ENCODE measurements at places on chromosomes 11 and 22.

DNA sequence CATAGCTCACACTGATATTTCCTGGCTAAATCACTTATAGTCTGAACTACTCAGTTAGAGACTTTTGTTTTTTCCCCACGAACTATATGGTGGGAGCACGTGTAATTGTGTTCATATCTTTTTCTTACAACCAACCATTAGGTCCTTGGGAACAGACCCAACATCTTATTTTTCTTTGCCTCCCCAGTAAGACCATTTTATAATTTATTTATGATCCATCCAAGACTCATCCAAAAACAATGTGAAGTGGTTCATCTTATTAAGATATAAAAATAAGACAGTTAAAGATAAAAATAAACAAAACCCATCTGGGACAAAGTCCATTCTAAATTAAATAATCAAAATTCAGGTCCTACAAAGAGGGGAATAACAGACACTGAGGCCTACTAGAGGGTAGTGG, 90.8 kb downstream of the FAM168A start:
- no peak for DNase-seq

DNA sequence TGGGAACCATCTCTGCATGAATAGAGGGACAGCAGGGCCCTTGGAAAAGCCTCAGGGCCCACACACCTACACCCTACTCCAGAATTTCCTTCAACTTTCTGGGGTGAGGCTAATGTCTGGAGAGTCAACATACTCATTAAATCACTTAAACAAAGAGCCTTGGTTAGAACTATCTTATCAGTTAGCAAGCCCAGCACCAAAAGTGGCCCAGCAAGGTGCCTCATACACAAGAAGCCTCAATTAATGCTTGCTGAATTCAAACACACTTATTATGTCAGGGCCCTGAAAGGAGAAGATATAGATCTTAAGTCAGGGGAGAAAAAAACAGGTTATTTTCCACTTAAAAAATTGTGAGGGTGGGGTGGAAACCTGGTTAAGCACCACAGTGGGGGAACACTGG, 61.4 kb downstream of the C11orf58 start:
- DNase-seq: no peak

- no peak for DNase-seq
Measured at GRCh38 chr11:128210148-128210940, 377.0 kb downstream of the ETS1 start.

DNA sequence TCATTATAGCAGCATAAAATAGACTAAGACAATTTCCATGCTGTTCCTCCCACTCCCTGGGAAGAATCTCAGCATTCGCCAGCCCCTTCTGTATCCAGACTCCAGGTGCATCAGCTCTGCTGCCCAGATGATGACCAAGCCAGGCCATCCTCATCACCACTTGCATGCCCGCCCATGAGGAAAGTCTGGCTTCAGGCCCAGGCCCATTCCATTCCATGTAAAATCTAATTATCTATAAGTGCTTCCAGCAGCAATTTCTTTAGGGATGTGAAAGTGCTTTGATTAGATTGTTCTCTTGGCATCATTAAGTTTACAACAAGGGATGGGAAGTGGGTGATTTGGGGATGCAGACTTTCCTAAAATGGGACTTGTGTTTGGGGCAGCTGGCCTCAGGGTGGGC, 100.3 kb downstream of the INSC start:
- DNase-seq: no peak

DNA sequence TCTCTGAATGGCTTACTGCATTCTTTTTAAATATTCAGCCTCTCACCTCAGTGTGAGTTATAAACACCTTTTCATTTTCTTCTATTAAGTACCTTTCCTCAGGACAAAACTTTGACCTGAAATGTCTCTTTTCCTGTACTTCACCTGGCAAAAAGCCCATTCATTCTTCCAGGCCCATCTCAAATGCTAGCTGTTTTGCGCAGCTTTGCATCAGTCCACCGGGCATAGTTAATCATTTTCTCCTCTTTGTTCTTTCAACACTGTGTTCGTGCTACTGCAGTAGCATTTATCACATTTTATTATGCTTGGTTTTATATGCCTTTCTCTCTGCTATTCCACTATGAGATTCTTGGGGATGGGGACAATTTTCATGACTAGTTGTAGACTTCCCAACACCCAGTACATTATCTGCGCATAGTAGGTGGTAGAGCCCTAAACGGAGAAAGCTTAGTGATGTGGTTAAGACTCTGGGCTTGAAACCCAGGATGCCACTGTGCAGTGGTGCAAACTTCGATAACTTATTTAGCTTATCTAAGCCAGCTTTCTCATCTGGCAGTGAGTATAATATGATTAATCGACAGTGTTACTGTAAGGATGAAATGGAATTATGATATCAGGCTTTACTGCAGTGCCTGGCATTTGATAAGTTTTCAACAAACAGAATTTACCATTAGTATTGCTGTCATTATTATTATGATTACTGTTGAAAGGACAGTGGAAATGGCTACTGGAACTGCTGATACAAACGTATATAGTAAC, 695.7 kb downstream of the NELL1 start:
- no peak for DNase-seq

DNA sequence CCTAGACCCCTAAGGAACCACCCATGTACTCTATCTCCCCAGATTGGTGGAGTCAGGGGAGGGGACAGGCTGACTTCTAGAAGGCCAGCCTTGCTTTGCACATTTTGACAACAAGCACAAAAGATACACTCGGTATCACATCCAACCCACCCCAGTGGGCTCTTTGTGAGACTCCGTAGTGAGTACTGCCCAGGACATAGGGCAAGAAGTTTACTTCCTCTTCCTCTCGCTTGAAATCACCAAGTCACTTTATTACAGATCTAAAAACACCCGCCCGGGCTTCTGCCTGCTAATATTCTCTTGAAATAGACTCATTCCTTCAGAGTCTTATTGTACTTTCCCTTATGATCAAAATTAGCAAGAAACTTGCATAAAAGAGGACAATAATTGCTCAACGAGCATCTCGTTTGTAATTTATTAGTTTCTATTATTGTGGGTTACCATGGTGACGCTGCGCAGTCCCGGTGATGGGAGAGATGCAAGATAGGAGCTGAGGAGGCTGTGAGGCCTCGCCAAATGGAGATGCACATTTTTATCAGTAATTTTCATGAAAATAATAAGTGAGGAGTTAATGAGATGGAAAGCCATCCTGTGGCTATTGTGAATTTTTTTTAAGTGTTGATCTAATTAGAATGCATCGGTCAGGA, 96.9 kb downstream of the FEZ1 start:
- no peak for DNase-seq

GRCh38 chr11:58659404-58659803, 36.9 kb downstream of the CNTF start:
- DNase-seq: no peak

DNA sequence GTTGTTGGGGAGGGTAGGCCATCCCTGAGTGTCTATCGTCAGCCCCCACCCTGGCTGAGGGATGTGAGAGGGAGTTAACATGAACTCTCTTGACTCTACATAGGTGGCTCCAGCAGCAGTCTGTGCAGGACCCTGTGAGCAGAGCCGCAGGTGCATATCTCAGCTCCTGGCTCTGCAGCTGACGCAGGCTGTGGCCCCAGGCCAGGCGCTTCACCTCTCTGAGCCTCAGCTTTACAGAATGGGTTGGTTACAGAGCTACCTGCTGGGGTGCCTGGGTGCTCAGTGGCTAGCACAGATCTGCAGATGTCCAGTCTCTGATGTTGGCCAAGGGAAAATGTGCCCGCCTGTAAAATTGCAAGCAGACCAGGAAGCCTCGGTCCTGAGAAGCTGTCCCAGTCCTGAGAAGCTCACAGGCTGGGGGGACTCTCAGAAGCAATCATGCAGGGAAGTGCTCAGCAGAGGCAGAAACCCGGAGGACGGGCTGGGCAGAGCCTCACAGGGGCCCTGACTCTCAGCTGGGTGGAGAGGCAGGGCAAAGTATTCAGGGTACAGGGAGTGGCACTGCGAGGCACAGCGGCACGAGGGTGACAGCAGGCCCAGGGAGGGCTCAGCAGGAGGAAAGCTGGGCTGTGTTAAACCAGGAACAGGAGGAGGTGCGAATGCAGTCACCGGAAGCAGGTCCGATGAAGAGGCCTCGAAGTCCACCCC, 15.9 kb upstream of the LRP5 start:
- DNase-seq: no peak

- no peak for DNase-seq
Measured at GRCh38 chr11:75330291-75330690, 21.2 kb downstream of the ARRB1 start.

DNA sequence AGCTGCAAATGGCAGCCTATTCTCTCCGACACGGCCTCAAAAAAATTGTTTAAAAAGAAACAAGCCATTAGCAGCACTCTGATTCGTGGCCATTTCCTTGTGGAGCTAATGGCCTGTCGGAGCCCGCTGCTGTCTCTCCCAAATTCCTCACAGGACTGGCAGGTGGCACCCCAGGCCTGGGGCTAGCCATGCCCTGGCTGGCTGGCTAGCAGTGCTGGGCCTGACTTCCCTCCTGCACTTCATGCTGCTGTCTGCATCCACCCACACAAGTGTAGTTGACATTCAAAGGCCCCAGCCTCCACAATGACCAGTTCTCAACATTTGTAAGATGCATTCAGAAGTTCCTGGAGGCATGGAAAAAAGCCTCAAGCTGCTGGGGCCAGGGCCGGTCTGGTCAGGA, 61.5 kb downstream of the SMCO4 start:
- no peak for DNase-seq

- DNase-seq: no peak
Measured at GRCh38 chr11:63369165-63369970, at the start of gene SLC22A9. Gene SLC22A9, plus strand, starts transcription at chr11:63369785. Its CDS starts 272 bp downstream, at chr11:63370057.

- no peak for DNase-seq
Measured at GRCh38 chr11:80096736-80097135, 655.9 kb upstream of the TENM4 start.

- no peak for DNase-seq
Measured at GRCh38 chr11:18671246-18671645, 27.3 kb upstream of the TMEM86A start.

- DNase-seq: no peak
Measured at GRCh38 chr11:118380571-118380970, 20.8 kb upstream of the ATP5MG start.

DNA sequence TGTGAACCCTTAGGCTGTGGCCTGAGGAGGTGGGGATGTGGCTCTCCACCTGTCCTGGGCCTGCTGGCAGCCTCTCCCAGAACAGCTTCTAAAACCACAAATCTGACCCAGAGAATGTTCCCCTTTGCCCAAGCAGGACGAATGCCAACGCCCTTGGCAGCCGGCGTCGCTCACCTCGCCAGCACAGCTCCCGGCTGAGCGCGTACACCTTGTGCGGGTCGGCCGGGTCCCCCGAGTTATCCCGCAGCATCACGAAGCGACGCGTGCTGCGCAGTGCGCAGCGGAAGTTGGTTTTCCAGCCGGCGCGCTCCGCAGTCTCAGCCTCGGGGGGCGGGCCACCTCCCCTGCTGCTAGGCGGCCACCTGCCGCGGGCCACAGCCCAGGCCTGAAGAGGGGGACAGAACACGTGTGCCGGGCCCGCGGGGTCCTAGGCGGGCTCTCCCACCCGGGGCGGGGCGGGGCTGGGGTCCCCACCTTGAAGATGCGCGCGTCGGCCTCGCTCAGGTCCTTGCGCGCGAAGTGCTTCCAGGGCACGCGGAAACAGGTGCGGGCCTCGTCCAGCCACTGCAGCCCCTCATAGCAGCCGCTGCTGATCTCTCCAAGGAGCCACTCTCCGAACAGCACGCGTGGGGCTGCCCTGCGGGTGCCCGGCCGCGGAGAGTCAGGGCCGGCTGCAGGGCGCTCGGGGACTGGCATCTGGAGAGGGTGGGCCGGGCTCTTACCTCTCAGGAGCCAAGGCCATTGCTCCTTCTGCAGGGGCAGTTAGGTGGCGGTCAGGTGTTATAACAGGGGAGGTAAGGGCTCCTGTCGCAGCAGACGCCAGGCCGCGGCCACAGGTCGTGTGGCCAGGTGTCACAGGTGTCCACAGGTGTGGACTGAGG, 887 bp downstream of the IRF7 start:
- no peak for DNase-seq

DNA sequence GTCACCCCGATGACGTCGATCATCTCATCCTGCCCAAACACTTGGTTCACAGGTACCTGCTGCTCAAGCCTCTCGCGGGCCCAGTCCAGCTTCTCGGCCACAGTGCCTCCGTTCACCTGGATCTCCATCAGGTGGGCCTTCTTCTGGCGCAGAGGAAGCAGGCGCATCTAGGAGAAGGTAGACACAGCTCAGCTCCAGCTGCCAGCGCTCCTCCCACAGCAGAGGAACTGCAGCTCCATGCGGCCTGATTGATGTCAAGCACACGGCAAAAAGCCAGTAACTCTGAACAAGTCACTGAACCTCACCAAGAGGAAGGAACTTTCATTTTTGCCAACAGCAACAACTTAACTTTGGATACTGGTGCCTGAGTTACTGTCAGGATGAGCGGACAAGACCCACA, 4.0 kb downstream of the RPL3 start:
- DNase-seq: no peak

DNA sequence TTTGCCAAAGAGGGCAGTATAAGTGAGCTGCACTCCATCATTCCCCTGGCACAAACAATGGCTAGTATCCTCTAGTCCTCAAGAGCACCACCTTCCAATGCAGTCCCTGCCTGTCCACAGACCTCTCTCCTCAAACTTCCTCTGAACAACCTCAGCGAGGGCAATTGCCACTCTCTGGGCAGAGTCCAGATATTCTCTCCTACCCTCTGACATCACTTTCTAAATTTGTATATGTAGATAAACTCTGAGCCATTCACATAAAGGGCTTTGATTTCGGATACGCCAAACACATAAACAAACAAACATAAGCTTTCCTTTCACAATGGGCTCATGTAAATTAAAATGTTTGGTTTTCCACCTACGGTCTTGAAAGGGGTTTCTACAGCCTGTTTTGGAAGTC, 3.0 kb upstream of the SLC43A3 start:
- DNase-seq: no peak

DNA sequence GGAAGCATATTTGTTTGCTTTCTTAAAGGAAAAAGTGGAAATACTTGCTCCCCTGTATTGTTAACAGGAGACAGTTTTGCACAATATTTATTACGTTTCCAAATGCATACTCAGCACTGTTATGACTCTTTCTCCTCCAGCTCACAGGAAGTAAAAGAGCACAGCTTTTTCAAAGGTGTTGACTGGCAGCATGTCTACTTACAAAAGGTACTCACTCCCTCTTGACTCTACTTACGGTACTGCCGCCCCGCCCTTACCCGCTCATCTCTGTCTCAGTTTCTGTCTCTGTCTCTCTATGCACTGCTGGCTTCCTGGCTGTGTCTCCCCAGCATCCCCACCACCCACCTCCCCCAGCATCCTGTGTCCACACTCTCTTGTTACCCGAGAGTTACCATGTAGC, 32.2 kb upstream of the MYO18B start:
- no peak for DNase-seq

Data from glutamatergic neuron (in vitro differentiated cells).